Kidney (tissue), 22 donors: ENCODE measurements at places on chromosomes 2 and 18. TPM values are rescaled to one million over a fixed set of nuclear protein-coding genes. Genes with fewer than 3 reads are reported as not detected.
A peak's percentile ranks its signal among the peaks of the same experiment; 100 is the strongest.

DNA sequence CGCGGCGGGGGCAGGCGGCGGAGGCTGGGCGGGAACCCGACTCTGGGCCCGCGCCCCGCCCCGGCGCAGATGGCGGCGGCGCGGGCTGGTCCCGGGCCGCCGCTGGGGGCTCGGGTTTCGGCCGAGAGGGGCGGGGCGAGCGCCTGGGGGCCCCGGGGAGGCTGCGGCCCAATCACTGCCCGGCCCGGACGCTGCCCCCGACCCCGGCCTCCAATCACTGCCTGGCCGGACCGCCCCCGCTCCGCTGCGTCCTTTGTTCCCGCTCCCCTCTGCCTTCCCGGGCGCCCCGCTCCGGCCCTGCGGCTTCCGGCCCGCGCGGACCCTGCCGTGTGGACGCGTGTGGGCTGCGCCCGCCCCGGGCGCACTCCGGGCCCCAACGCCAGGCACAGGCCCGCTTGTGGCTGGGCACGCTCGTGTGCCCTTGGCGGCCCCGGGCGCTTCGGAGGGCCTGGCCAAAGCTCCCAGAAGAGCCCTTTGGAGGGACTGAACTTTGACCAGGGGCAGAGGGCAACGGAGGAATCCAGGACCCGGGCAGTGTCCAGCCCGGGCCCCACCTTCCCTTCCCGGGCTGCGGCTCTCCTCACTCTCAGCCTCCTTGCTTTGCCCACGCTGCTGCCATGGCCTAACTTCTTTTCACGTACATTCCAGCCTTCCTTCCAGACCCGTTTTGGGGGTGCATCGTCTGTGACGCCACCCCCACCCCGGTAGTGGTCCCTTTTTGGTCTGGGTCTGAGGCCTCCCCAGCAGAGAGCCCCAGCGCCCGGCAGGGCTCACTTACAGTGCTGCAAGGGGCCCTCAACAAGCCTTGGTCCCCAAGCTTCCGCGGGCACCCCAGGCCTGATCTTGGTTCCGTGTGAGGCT, 27.1 kb upstream of the PTMA start:
- H3K36me3 ChIP-seq = no peaks in the 10 kb centered on the region
- no peaks in the 10 kb centered on the region for H3K27me3 ChIP-seq
- DNase-seq = peak; percentile 94

The LYPD6B gene
- polyA plus RNA-seq = 17.6 TPM

- H3K4me1 ChIP-seq = no peaks in the 10 kb centered on the region
- no peak overlapping the region for H3K4me3 ChIP-seq
- no peak overlapping the region for H3K27ac ChIP-seq
- no peaks in the 10 kb centered on the region for H3K27me3 ChIP-seq
Measured at GRCh38 chr18:13804305-13804704, 19.6 kb upstream of the MC5R start.

DNA sequence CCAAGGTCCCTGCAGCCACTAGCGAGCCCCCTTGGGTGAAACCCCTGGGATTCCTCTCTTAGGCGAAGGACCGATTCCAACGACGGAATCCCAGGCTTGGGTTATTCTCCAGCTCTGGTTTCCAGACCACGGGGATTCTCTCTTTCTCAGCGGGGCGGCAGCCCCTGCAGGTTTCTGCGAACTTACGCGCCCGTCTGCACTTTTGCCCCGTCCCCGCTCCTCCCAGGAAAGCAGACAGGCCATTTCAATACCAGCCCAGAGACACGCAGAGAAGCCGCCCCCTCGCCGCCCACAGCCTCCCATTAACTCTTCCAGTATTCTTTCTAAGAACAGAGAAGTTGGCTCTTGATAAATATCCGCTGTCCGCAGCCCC, 1.2 kb downstream of the CBLN2 start:
- H3K4me1 ChIP-seq = no peaks in the 10 kb centered on the region
- no peak overlapping the region for H3K4me3 ChIP-seq
- no peaks in the 10 kb centered on the region for H3K36me3 ChIP-seq
- no peak overlapping the region for H3K27ac ChIP-seq
- no peak for DNase-seq

DNA sequence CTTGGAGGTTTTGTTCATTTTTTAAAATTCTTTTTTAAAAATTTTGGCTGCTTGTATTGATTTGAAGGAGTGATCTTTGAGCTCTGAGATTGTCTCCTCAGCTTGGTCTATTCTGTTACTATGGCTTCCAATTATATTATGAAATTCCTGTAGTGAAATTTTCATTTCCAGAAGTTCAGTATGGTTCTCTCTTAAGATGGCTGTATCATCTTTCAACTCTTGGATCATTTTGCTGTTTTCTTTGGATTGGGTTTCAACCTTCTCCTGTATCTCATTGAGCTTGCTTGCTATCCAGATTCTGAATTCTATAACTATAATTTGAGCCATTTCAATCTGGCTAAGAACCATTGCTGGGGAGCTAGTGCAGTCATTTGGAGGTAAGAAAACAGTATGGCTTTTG, 270.8 kb upstream of the NT5C1B start:
- H3K27me3 ChIP-seq = no peaks in the 10 kb centered on the region
- H3K36me3 ChIP-seq = no peaks in the 10 kb centered on the region
- no peaks in the 10 kb centered on the region for H3K4me1 ChIP-seq
- no peak overlapping the region for H3K4me3 ChIP-seq
- no peak for DNase-seq

The SP9 gene
- not detected for polyA plus RNA-seq

- H3K4me3 ChIP-seq = no peak overlapping the region
- DNase-seq = no peak
- H3K4me1 ChIP-seq = no peaks in the 10 kb centered on the region
- no peaks in the 10 kb centered on the region for H3K36me3 ChIP-seq
- H3K27me3 ChIP-seq = no peaks in the 10 kb centered on the region
Measured at GRCh38 chr2:153972412-153972811, 100.7 kb downstream of the GALNT13 start.

DNA sequence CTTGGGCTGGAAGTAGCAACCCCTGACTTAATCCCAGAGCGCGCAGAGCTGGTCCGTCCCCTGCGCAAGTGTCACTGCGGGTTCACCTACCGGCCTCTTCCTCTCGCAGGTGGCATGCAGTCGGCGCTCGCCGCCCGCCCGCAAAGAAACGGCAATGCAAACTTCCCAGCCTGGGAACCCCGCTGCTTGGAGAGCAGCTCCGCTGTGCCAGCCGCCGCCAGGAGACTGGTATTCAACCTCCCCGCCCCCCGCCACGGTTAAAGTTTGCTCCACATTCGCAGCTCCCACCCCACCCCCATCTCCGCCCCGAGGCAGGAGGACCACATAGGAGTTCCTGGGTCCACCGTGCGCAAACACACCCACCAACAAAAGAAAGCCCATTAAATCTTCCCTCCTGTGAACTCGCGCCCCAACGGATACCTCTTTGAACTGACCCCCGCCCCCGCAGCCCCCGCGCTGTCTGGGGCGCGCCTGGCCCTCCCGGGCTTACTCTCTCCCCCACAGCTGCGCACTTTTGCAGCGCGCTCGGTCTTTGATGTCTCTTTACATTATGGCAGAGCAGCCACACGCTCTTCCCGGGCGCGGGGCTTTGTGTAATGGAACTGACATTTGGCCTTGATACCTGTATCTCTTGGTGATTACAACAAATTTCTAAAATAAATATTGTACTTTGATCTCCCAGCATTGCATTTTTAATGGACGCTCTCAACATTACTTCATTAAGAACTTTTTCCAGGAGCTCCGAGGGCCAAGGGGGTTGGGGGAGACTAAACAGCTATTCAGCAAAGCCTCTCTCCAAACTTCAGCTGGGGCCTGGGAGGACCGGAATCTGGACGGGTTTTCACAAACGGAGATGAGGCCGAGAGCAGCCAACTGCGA, 3.1 kb upstream of the SP5 start:
- H3K4me3 ChIP-seq = no peak overlapping the region
- H3K4me1 ChIP-seq = no peaks in the 10 kb centered on the region
- H3K27ac ChIP-seq = no peak overlapping the region
- peaks cover 24% of the 10 kb centered on the region for H3K27me3 ChIP-seq
- H3K36me3 ChIP-seq = no peaks in the 10 kb centered on the region

DNA sequence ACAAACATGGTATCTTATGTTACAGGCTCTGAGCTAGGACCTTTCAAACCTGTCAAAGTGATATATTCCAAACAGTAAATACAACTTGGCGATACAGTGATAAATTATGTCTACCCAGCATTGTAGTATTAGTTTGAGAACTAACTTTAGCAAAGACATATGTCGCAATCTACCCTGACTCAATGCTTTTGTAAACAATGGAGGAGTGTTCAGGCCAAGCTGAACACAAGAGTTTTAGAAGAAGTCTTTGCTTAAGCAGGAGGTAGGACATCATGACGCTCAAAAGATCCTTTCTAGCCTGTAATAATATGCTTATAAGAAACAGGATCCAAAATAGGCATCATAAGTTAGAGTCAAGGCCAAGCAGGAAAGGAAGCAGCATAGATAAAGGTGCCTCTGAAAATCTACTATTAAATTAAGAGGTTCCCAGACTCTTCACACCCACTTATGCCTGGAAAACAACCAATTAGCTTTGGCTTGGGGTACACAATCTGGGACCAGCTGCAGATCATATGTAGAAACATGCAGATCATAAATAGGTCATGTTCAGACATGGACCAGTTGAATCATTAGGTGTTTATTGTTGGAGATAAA, 132.5 kb downstream of the CSRNP3 start:
- no peaks in the 10 kb centered on the region for H3K4me1 ChIP-seq
- no peak overlapping the region for H3K4me3 ChIP-seq
- DNase-seq = peak; percentile 58
- no peak overlapping the region for H3K27ac ChIP-seq

The CYTIP gene
- polyA plus RNA-seq = 3.5 TPM

The SERPINB8 gene
- polyA plus RNA-seq = 1.9 TPM

The CAPN14 gene
- 0.22 TPM for polyA plus RNA-seq

The NEMP2 gene
- 2.3 TPM for polyA plus RNA-seq

GRCh38 chr2:112728378-112729175, 7.8 kb downstream of the NT5DC4 start:
- H3K27me3 ChIP-seq = no peaks in the 10 kb centered on the region
- DNase-seq = no peak
- no peak overlapping the region for H3K27ac ChIP-seq
- no peak overlapping the region for H3K4me3 ChIP-seq

The CNPPD1 gene
- polyA plus RNA-seq = 131 TPM

DNA sequence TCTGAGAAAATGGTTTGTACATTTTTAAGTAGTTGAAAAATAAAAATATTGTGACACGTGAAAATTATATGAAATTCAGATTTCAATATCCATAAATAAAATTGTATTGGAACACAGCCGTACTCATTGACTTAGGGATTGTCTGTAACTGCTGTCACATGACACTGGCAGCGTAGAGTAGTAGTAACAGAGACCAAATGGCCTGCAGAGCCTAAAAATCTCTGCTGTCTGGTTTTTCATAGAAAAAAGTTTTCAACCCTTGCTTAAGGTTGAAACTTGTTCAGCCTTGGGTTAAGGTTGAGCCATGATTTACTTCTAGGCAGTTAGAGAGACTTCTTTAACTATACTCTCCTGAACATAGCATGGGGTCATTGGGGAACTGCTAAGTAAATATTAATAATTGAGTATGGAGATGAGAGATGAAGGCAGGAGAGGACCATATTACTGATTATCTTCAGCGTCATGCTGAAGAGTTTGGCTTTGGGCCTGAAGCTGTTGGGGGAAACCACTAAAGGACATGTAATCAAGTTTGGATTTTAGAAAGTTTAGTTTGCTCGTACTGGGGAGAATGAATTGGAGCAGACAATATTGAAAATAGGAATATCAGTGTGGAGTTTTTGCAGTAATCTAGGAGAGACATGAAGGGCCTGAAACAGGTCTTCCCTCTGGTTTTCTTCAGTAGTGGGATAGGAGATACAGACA, 16.2 kb downstream of the EML4 start:
- peaks cover 16% of the 10 kb centered on the region for H3K4me1 ChIP-seq
- H3K27ac ChIP-seq = no peak overlapping the region
- no peak overlapping the region for H3K4me3 ChIP-seq
- no peak for DNase-seq
- H3K27me3 ChIP-seq = no peaks in the 10 kb centered on the region

DNA sequence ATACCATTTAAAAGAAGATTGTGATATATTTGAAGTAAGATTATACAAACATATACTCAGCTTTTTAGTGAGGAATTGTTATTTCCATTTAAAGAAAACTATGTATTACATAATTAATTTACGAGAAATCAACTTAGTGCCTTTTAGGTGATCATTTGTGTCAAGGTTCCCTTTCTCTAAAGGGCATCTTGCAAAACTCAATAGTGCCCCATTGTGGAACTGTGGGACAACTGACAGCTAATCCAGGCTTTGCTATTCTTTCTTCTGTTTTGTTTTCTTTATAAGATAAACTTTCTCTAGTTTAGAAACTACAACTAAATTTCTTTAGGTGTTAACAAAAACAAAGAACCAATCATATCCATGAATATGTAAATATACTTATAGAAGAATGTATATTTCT, 24.3 kb upstream of the VIT start:
- DNase-seq = no peak
- H3K36me3 ChIP-seq = no peaks in the 10 kb centered on the region
- no peak overlapping the region for H3K4me3 ChIP-seq
- H3K4me1 ChIP-seq = no peaks in the 10 kb centered on the region
- H3K27me3 ChIP-seq = no peaks in the 10 kb centered on the region

GRCh38 chr18:39913672-39914366, 2041.2 kb upstream of the PIK3C3 start:
- no peaks in the 10 kb centered on the region for H3K27me3 ChIP-seq
- no peak for DNase-seq
- no peak overlapping the region for H3K27ac ChIP-seq
- H3K4me1 ChIP-seq = no peaks in the 10 kb centered on the region
- no peak overlapping the region for H3K4me3 ChIP-seq
- no peaks in the 10 kb centered on the region for H3K36me3 ChIP-seq

GRCh38 chr2:224190234-224190935, 151.3 kb upstream of the SERPINE2 start:
- no peak overlapping the region for H3K27ac ChIP-seq
- H3K4me3 ChIP-seq = no peak overlapping the region
- DNase-seq = no peak
- no peaks in the 10 kb centered on the region for H3K4me1 ChIP-seq
- H3K27me3 ChIP-seq = no peaks in the 10 kb centered on the region

The TFPI gene
- 26.2 TPM for polyA plus RNA-seq

GRCh38 chr2:118657466-118657865, 190.0 kb downstream of the EN1 start:
- no peak for DNase-seq
- no peak overlapping the region for H3K4me3 ChIP-seq
- H3K4me1 ChIP-seq = no peaks in the 10 kb centered on the region
- no peak overlapping the region for H3K27ac ChIP-seq

DNA sequence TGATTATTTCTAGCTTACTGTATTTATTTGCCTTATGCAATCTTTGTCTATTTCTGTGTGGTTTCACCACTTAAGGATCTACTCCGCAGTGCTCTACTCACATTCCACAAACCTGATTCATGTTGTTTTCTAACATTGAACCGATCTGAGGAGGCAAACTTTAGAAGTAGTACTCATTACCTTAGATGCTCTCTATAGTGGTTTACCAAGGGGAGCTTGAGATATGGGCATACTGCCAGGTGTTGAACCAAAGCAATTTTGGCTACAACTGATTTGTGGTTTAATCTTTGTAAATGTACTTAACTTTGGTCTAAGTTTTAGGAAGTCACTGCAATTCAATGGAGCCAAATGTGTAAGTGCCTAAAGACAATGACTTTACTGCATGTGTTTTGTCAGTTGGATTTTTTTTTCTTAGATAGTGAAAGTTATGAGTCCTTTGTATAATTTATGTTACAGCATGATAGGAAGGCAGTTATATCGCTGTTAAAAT, 50.1 kb downstream of the MAP2 start:
- no peaks in the 10 kb centered on the region for H3K27me3 ChIP-seq
- no peak overlapping the region for H3K27ac ChIP-seq
- H3K4me3 ChIP-seq = no peak overlapping the region
- no peak for DNase-seq

The ERFE gene
- 1.6 TPM for polyA plus RNA-seq

The TMEM182 gene
- 4.2 TPM for polyA plus RNA-seq
